H9 (cell line): ENCODE measurements at places on chromosomes 12 and 14. TPM values are rescaled to one million over a fixed set of nuclear protein-coding genes. Genes with fewer than 3 reads are reported as not detected.

The TBK1 gene
- 21.4 and 23.6 TPM in 2 replicates for total RNA-seq

The PARPBP gene
- 29.0 and 32.1 TPM in 2 replicates for total RNA-seq

GRCh38 chr14:99231161-99231849 lies 40.7 kb downstream of the BCL11B start:
- DNase-seq, result no peak

DNA sequence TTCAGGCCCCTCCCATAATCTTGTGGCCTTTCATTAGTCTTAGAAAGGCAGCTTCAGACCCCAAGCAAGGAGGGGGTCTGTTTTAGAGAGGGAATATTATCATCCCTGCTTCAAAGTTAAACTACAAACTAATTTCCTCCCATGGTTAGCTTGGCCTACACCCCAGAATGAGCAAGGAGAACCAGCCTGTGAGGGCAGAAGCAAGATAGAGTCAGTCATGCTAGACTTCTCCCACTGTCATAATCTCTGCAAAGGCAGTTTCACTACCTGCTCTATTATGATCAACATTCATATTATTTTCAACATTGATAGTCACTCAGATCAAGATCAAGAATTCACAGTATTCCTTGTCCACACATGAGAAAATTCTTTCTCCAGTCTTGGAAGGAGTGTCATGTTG lies 105.1 kb downstream of the GXYLT1 start:
- DNase-seq, result no peak

The BEST3 gene
- 0.11 and 0.42 TPM in 2 replicates for total RNA-seq

The IL31 gene
- total RNA-seq, result not detected in 2 replicates

DNA sequence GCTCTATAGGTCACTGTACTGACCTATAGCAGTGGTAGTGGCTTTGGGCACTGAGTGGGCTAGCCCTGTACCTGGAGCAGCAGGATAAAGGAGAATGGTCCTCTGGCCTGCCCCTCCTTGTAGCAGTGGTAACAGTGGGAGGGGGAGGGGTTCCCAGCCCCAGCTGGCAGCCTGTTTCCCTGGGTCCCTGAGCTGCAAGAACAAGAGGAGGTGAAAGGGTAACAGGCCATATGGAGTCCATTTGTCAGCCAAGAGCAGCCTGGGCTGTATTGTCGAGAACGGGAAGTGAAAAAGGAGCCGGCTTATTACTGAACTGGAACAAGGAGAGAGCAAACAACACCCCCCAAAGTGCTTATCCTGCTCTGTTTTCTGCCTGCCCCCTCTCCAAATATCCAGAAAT lies 73.8 kb upstream of the SRSF5 start:
- DNase-seq, result no peak

The REP15 gene
- 0.20 and 1.3 TPM in 2 replicates for total RNA-seq

DNA sequence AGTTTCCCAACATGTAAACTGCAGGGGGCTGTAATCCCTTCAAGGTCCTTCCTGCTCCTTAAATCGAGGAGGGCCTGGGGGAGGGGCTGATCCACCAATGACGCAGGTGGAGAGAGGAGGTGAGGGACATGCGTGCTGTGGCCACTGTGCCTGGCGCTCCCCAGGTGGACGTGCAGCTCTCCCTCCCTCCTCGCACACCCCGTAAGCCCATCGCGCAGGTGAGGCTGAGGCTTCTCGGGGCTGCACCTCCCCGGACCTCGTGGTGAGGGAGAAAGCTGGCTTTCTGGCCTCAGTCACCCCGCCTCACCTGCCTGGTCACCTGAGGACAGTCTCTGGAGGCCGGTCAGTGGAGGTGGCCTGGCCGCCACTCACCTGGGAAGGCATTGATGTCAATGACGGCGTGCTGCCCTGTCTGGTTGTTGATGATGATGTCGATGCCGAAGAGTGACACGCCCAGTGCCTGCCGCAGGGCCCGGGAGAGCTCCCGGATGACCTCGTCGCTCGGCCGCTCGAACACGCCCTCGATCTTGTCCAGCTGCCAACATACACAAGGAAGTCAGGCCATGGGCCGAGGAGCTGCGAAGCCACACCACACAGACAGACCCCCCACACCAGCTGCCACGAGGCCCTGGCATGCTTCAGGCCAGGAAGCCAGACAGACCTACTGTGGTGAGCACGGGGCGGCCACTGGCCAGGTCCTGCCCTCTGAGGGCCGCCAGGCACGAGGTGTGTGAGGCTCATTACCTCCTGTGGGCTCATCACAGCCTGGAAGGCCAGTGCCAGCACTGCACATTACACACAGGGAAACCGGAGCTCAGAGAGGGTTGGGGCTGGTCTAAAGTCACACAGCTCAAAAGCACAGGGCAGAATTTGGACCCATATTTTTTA lies 23.3 kb downstream of the CHGA start:
- no peak for DNase-seq

The OAS1 gene
- total RNA-seq, result 0.20 TPM in 1 of 2 replicates, not detected in the other

DNA sequence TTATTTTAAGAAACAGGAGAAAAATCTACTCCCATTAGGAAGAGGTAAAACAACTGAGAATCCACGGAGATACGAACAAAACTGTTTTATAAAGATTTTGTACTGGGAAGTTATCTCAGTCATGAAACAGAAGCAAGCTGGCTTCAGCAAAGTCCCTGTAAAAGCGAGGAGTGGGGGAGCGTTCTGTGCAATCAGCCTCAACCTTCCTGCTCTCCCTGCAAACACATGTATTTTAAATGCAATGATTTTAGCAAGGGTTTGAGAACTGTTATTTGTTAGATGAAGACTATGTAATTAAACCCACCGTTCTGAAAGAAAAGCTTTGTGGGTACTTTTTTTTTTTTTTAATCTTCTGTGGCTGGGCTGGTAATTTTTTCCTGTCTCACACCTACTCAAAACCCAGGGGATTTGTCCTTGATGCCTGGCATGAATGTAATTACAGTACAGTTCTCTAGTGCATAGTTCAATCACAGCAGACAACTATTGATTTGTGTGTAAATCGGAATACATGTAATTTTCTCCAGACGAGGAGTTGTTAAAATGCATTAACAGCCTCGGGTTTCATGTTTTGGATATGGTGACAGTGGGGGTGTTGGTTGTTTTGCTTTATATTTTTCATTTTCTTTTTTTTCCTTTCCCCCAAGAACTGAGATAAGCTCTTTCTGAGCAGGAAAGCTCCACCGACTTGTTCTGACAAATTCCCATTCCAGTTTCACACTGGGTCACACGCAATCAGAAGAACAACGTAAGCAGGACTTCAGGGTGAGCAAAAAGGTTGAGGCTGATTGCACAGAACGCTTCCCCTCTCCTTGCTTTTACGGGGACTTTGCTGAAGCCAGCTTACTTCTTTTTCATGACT lies 153.6 kb downstream of the PHLDA1 start:
- no peak for DNase-seq

The A2ML1 gene
- total RNA-seq, result 2.8 and 4.1 TPM in 2 replicates

The RPL10L gene
- not detected in 2 replicates for total RNA-seq

The RNASE4 gene
- not detected in 2 replicates for total RNA-seq

GRCh38 chr12:93079271-93079670 lies 150.2 kb upstream of the EEA1 start:
- DNase-seq, result no peak

- no peak for DNase-seq
Observed at GRCh38 chr12:124411281-124411878, 116.5 kb downstream of the RFLNA start.

The CD4 gene
- total RNA-seq, result 0.88 and 1.1 TPM in 2 replicates

The CD69 gene
- not detected in 2 replicates for total RNA-seq

DNA sequence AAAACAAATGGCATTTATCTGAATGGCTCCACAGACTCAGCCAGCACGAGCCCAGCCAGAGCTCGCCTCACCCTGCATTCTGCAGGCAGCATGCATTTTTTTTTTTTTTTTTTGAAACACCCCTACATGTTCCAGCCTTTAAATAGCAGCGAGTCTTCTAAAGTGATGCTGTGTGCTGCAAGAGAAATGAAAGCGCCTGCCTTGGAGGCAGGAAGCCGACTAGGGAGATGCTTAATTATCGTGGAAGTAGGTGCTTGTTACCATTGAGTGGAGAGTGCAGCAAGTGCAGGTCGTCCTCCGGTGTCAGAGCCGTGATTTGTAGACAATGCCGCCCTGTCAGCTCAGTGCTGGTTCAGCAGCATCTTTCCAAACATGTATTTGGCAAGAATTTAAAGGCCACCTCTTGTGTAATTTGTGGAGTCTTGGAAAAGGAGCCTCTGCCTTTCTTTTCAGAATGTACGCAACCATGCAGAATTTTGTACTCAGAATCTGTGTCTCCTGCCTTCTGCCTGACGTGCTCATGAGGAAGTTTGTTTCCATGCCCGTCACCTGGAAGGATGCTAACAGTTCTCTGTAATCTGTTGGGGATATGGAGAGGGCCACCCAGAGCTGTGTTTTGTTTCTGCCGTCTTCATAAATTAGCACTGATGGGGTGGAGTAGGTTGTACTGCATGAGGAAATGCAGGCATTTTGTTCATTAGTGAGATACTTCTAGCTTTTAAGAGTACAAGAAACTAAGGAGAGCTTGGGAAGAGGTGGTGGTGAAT lies 345.9 kb upstream of the RGS6 start:
- DNase-seq, result no peak

GRCh38 chr12:49875115-49875720 lies 28.5 kb downstream of the FAIM2 start:
- DNase-seq, result no peak

GRCh38 chr14:63032641-63033040 lies 12.6 kb downstream of the KCNH5 start:
- no peak for DNase-seq
